ENCODE measurements at places on chromosomes 11 and 22.

DNA sequence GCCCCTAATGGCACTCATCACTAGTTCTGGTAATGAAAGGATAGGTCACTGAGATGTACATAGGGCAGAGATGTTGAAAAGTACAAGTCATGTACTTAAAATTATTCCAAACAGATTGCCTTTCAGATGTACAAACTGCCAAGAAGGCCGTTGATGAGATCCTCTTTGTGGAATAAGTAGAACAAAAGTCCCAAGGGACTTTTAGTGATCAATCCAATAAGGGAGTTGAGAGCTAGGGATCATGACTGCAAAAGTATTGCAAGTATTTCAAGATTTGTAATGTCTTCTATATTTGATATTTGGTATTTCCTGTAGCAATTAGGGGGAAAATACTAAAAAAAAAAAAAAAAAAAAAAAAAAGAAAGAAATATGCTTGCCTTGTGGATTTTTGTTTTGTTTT, 82.2 kb downstream of the ATG16L2 start:
- no peak for DNase-seq

GRCh38 chr11:11250470-11250869, 102.6 kb downstream of the CSNK2A3 start:
- DNase-seq, result no peak

DNA sequence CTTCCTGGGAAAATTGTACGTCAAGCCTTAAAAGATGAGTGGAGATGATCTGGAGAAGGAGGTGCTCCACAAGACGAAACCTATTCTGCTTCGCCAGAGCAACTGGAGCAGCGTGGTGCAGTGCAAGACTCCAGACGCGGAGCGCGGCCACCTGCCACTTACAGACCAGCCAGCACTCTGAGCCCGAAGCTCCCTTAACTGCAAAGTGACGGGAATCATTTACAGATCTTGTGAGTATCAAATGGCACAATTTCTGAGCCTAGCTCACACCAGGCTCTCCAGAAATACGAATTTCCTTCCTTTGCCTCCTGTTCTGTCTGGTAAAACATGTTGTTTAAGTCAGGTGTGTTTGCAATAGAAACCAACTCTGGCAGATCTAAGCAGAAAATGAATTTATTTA, 369.3 kb downstream of the CADM1 start:
- DNase-seq, result no peak

DNA sequence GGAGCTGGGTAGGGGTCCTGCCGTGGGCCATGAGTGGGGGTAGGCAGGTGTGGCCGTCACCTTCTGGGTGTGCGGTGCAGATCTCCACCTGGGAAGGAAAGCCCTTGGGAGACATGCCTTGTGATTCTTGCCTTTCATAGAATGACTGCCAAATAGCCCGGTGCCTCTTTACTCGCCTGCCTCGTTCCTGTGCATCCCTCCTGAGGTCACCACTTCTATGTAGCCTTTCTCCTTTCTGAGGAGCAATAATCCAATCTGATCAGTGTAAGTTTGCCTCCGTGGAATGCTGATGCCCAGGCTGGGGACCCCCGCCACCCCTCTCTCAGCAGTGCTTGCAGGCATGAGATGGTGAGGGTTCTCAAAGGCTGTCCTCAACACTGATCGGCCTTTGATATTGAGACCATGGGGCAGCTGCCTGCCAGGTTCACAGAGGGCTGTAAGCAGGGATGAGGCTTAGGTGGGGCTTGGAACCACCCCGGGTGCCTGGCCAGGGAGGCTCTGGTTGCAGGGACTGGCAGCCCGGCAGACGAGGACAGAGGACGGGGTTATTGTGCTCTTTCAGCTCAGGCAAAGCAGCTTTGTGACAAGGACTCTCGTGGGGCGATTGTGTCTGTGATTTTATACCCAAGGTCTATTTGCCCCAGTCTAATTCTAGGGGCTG, 86.1 kb upstream of the WNT7B start:
- DNase-seq, result no peak

GRCh38 chr11:129546266-129546665, 170.6 kb downstream of the BARX2 start:
- DNase-seq, result no peak

DNA sequence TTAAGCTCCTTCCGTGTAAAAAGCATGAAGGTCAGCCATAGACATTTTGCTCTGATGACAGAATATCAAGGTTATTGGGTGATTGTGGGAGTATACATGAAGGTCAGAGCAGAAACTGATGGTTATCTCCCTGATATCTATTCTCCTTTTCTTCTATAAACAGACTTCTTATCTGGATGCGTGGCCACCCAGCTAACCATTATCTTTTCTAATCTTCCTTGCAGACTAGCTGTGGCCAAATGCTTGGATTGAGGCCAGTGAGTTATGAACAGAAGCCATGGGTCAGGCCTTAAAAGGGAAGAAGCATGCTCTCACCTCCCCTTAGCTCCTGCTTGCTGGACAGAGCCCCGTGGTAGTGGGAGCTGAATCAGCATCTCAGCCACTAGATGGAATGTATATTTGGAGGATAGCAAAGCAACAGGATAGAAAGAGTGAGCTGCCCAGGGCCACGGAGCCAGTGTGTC, 31.3 kb upstream of the LRRC55 start:
- no peak for DNase-seq

GRCh38 chr11:12377106-12377823, at the start of gene PARVA:
TSS of gene PARVA (plus strand) at chr11:12377571. CDS start at chr11:12377648, 77 bp downstream.
- DNase-seq, result no peak

DNA sequence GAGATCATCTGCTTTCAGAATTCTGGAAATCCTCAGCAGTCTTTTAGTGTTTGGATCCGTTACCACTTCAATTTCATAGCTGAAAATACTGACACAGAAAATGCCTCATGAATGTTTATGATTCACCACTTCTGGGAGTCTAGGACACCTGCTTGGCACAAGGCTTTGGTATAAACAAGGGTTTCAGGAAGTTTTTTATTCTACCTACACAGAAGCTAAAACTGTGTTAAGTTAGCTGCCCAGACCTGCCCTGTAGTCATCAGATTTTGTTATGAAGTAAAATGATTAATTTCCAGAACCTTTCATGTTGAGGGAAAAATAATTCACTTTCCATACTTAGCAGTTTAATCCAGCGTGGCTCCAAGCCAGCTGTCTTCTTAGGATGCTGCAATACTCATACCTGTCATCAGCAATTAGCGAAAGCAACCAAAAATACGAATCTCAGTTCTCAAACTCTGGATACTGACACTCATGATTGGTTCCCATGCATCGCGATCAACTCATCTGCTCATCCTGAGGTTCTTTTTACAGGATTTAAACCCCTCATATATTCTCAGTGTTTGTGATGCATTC, 458.5 kb upstream of the CCDC90B start:
- DNase-seq, result no peak

DNA sequence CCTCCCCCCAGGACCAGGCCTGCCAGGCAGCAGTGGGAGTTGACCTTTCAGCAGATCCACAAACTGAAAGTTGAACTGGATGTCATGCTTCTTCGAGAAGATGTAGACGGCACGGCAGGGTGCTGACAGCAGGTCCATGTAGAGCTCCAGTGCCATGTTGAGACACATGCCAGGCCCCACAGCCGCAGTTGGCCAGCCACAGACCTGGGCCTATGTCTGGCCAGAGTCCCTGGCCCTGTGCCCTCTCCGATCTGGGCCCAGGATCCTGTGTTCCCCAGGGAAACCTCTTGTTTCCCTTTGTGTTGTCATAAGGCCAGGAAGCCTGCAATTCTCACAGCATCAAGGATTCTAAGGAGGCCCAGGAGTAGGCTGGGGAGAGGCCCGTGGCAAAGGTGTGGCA, at the start of gene GSTT4:
Gene GSTT4, minus strand, starts transcription at position 253 of the 400 bp plus-strand sequence. Its CDS starts 97 bp downstream, at position 156.
- no peak for DNase-seq

GRCh38 chr11:45451766-45452440, 165.8 kb upstream of the SYT13 start:
- no peak for DNase-seq

GRCh38 chr22:20436307-20436767, 1.3 kb downstream of the SCARF2 start:
- DNase-seq, result no peak

DNA sequence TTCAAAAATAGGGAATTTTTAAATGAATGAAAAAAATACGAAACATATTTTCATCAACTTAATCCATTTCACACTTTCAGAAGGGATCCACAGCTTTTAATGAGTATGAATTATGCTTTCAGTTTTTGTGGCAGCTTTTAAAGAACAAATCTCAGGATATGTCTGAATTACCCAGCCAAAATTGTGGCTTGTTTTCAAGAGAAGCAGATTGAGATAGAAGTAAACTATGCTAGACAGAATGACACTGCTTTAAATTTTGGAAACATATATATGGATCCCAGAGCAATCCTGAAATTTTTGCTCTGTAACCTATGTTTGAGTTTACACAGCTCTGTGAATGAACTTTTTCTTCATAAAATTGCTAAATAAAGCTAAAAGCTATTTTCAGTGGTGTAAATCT, 2.4 kb upstream of the HINFP start:
- DNase-seq, result no peak

DNA sequence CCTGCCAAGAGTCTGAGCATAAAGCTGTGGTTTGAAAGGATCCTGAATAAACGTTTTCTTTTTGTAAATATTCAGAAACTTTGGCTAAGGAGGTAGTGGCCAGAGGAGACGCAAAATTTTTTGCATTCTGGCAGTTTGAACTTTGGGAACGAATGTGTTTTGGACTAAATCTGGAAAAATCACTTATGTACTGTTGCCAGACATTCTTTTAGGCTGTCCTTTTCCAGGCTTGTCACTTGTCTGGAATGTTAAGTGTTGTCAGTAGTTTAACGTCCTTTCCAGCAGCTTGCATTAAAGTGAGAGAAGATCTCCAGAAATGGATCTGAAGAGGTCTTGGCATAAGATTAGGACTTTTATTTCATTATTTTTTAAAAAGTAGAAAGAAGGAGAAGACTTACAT, 18.5 kb downstream of the SPECC1L start:
- DNase-seq, result no peak

DNA sequence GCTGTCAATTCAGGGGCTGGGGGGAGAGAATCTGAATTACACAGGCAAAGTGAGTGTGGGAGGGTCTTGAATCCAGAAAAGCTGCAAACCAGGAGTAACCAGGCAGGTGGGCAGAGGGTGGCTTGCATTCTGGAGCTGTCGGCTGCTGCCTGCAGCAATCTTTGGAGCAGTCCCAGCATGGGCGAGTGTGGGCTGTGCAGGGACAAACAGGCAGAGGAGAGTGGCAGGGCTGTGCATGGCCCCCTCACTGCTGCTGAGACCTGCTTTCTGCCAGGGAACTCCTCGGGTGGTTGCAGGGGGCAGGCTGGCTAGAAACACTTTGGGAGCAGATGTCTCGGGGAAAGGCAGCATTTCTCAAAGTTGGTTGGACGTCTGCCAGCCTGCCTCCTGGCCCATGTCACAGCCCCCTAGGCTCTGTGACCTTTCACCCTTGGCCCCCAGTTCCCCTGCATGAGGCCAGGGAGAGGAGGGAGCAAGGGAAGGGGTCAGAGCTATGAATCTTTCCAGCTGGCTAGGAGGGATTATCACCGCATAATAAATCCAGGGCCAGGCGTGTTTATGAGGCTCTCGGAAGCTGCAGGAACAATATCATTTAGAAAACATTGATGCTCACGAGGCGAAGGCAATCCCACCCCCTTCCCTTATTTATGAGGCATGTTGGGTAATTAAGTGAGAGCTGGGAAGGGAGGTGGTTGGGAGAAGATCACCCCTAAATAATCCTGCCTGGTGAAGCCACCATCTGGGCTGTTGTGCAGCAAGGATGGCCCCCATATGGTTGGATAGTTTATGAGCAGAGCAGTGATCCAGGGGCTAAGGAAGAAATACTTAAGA, 212.3 kb upstream of the NCAM1 start:
- DNase-seq, result no peak

DNA sequence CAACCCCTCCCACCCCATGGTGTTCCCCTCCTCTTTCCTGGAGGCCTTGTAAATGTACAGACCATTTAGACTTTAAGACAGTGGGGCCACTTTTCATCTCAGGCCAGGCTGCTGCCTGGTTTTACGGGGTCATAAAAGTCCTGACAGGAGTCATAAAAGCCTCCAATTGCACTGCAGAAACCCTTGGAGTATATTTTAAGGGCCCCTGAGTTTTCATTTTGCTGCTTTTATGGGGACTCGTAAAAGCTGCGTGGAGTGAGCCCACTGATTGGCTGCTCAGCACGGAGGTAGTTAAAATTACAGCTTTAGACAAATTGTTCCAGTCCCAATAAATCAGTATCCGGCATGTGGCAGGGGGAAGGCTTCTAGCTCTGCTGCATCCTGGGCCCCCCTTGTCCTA, 627.6 kb downstream of the NTM start:
- no peak for DNase-seq

GRCh38 chr11:117172724-117173421, 5.7 kb upstream of the SIDT2 start:
- DNase-seq, result no peak

DNA sequence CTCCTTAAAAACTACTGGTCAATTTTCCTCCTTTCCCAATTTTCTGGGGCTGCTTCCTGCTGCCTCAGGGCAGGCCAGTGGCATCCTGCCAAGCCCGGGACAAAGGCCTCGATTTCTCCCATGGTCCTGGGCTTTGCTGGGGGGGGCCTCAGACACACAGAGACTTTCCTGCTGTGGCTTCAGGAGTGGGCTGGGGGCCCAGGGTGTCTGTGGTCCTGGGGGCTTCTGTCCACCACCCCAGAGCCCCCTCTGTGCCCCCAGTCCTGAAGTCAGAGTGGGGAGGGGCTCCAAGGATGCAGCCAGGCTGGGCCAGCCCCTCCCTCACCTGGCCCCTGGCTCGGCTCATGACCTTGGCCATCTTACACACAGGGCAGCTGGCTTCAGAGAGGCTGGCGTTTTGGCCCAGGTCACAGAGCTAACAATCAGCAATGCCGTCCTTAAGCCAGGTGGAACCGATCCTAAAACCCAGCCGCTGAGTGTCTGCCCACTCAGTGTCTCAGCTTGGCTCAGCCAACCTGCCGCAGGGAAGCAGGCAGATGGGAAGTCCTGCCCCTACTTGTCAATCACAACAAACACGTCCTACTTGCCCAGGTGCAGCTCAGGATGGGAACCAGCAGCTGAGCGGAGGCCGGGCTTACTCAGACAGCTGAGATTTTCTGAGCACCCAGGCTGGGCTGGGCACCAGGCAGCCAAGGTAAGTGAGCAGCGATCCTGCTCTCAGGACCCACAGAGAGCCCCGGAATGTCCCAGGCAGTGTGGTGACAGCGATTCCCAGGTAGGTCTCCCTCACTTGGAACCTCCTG, 34.6 kb downstream of the OSBPL5 start:
- no peak for DNase-seq

Measured in CD4-positive, alpha-beta T cell treated with Interleukin-1 beta for 1 hour (primary cell).